ENCODE measurements at places on chromosomes 16 and 17.

- no peak for DNase-seq
Observed at GRCh38 chr17:9256361-9256750, 235.0 kb downstream of the NTN1 start.

DNA sequence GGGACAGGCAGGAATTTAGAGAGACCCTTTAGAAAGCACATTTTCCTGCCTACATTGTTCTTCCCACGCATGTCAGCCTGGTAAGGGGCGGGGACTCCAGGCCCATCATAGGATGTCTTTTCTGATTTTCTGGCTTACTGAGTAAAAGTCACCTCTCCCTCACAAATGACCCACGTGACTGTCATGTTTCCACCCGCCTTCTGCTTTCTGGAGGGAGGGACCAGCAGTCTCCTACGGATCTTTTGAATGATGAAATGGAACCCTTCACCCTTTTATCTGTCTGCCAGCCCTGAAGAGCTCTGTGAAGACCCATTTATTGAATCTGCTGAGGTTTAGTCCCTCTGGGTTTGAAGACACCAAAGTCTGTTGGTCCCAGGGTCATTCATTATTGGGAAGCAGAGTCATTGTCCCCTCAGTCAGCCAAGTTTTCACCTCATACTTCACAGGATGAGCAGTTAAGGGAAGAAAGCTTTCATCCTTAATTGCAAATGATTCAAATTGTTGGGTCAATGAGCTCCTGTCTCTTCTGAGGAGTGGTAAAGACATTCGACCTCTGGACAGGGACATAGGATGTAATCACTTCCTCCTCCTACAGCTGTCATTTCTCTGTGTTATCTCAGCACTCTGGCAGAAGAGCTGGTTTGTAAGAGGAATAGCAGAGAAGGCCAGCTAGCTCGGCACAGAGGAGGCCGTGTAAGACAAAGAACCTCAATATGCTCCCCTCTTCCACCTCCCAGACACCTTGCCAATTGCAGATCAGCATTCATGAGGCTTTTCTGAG lies 446.1 kb downstream of the HS3ST3B1 start:
- DNase-seq: no peak

DNA sequence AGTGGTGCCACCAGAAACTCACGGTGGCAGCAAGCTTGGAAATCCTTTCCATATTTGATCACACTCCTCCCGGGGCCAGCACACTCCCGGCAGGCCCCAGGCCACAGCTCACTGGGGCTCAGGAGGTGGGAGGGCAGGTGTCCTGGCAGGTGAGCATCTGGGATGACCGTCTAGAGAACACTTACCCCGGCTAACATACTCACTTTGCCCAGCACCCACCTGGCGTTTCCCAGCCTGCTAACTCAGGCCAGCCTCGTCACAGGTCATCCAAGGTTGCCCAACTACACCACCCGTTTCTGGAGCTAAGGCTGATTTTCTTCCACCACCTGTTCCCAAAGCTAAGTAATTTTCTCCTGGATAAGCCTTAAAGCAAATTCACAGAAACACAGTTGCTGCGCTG lies 24.9 kb downstream of the FBXO31 start:
- no peak for DNase-seq

DNA sequence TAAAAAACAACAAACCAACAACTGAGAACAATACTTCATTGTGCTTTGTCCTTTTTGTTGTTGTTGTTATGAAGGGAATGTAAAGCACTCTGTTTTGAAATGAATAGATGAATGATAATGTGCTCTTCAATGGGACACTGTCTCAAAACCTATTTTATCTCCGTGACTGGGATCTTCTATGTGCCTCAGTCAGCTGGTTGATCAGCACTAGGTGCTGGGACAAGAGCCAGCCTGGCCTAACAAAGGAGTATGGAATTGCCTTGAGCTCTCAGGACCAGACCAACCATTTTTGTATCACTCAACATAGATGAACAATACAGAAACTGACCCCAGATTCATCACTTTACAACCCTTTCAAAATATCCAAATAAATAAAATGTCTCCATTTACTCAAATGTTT lies 440.2 kb downstream of the KCNJ2 start:
- DNase-seq: no peak

DNA sequence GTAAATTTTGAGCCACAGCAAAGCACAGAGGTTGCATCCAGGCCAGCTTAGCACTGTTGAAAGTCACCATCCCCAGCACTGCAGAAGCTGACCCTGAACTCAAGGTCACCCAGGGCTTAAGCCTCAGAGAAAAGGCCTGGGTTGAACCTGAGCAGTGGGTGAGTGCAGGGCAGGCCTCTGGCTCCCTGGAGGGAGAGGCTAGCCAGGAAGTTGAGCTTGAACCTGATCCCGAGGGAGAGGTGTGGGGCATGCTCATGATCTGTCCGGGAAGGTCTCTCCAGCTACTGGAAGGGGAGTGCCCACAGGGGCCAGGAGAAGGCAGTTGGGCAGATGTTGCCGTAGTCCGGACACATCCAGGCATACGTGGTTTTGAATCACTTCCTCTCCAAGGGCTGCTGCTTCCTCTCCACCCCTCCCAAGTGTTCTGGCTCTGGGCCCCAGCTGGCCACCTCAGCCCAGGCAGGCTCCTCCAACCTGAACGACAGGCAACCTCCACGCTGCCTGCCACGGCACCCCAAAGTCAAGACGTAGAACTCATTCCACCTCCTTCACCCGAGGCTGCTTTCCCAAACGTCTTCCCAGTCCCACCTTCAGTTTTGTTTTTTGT lies 18.4 kb downstream of the CARHSP1 start:
- DNase-seq: peak; percentile 85

GRCh38 chr17:66847704-66848103 lies 12.8 kb downstream of the CACNG5 start:
- no peak for DNase-seq
